ENCODE measurements at places on chromosomes 16 and 17. TPM values are rescaled to one million over a fixed set of nuclear protein-coding genes. Genes with fewer than 3 reads are reported as not detected.

RDM1 gene
- 0.25 TPM for total RNA-seq

SDR42E2 gene
- total RNA-seq, result not detected

OR1E2 gene
- total RNA-seq, result not detected

MYCBPAP gene
- 0.98 TPM for total RNA-seq

MYH11 gene
- under 0.01 TPM for total RNA-seq

TPSD1 gene
- not detected for total RNA-seq

SLC5A10 gene
- not detected for total RNA-seq

HASPIN gene
- 1.5 TPM for total RNA-seq

VAT1L gene
- 0.98 TPM for total RNA-seq

UNC45B gene
- total RNA-seq, result not detected

CETP gene
- total RNA-seq, result not detected

MMP25 gene
- total RNA-seq, result 0.13 TPM

APOBR gene
- not detected for total RNA-seq

C16orf96 gene
- under 0.01 TPM for total RNA-seq

CCT6B gene
- total RNA-seq, result 0.38 TPM

HLF gene
- total RNA-seq, result 1.3 TPM

AFMID gene
- 25.7 TPM for total RNA-seq

ASGR1 gene
- 0.63 TPM for total RNA-seq

KCNG4 gene
- not detected for total RNA-seq

SPG7 gene
- total RNA-seq, result 119 TPM

TTLL6 gene
- under 0.01 TPM for total RNA-seq

COX6A2 gene
- total RNA-seq, result not detected

TBC1D3C gene
- total RNA-seq, result 2.7 TPM

SLC52A1 gene
- total RNA-seq, result under 0.01 TPM

C16orf89 gene
- not detected for total RNA-seq

KRT17 gene
- total RNA-seq, result 2.3 TPM

KIF19 gene
- total RNA-seq, result not detected

ANKFN1 gene
- not detected for total RNA-seq

ACE gene
- 0.49 TPM for total RNA-seq

NETO2 gene
- total RNA-seq, result 40.9 TPM

CBX2 gene
- 4.9 TPM for total RNA-seq

DNAI2 gene
- total RNA-seq, result not detected

HCRT gene
- total RNA-seq, result not detected

PITPNM3 gene
- total RNA-seq, result 3.8 TPM

ZNF778 gene
- 4.6 TPM for total RNA-seq

FOXJ1 gene
- 5.8 TPM for total RNA-seq

KRTAP2-2 gene
- total RNA-seq, result not detected

All from mesangial cell (primary cell).